Stomach (tissue), 19 donors: ENCODE measurements at places on chromosomes 2 and 18. TPM values are rescaled to one million over a fixed set of nuclear protein-coding genes. Genes with fewer than 3 reads are reported as not detected.

Gene SCN7A
- total RNA-seq, result 30.4 TPM

Gene DHRS9
- 1.3 TPM for total RNA-seq

Gene FSHR
- not detected for total RNA-seq

Gene TAF1B
- total RNA-seq, result 23.2 TPM

DNA sequence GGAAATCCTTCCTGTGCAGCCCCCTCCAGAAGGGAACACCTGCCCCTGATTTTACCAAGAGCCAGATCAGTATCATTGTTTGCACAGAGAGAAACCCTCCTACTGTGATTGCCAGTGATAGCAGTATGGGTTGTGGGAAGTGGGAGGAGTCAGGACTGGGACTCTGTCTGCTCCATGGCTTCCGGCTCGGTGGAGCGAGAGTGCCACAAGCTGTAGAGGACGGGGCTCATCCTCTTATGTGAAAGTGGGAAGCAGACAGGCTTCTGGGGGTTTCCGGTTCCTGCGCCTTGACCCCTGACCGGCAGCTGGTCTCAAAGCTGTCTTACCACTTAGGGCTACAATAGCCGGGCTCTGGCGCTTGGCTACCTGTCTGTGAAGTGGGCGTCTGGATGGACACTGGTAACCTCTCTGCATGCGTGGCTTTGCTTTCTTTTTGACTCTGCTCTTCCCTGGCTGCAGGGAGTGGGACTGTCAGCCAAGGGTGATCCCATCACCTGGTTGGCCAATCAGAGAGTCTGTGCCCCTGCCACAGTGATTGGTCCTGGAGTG, 79.7 kb downstream of the BCL2L11 start:
- DNase-seq, result no peak

DNA sequence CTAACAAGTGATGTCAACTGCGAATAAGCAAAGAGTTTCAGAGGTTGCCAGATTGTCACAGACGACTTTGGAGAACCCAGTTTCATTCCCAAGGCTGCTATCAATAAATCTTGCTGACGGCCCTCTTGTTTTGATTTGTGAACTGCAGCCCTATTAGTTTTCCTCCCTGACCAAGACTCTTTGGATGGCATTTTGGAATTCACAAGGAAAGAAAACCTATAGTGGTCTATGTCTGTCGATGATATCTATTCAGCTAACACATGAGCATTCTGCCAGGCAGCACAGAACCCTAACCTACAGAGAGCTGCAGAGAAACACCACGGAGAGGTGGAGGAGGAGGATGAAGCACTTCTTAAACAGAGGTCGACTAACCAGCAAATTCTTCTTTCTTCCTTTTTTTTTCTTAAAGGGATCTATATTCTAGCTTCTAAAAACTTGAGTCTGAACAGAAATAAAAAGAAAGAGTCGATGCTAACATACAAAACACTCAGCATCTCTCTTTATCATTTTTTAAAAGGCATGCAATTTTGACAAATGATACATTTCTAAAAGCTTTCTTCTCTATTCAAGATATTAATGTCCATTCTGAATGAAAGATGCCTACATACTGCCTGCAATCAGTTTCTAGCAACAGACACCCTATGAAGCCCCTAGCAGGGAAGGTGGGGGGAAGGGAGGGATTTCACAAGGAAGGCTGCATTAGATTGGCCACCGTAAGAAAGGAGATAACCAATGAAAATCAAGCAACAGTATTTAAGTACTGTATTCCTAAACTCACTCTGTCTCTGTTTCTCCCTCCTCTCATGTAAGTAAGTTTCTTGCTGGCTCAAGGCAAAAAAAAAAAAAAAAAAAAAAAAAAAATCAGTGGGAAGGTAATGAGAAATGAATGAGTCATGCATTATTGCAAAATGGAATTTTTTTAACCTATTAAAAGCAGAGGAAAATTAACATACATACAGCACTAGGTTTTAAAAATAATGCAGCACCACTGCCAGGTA, 83.0 kb upstream of the CHRNA1 start:
- peak; percentile 82 for DNase-seq
